ENCODE measurements at places on chromosomes 4 and X.

DNA sequence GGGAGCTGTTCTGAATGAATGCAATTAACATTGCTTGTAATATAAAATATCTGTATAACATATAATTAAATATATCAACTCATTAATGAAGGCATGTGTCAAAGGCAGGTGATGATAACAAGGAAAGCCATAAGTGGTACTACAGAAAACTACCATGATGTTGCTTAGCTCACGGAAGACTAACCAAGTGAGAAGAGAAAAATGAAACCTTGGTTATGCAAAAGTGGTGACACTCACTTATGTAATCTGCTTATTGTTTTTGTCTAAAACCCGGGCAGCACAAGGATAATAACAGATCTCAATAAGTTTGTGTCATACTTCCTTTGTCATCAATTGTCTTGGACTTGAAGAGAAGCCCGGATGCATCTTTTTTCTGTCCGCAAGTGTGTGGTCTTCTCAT is 156.4 kb downstream of the HS6ST2 start:
- DNase-seq, result no peak

DNA sequence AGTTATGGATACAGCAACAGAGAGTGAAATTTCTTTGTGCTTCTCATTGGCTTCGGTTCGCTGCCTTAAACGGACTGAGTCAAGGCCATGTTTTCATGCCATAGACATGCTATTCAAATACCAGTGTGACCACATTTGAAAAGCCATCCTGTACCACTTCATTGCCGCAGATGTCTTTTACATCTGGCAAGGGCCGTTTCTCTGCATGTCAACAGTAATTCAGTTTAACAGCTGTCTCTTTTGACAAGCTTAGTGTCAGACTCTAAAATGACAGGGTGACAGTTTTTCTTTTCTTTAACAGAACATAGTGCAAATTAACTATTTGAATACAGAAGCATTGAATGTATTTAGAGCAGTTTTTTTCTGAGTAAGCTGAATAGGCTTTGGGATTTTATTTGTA is 362.2 kb upstream of the POU3F4 start:
- DNase-seq, result no peak

- no peak for DNase-seq
These were observed 372.0 kb upstream of the GATB start for GRCh38 chr4:152132776-152133175.

GRCh38 chr4:180512801-180513475 is 1730.3 kb upstream of the TENM3 start:
- no peak for DNase-seq

- no peak for DNase-seq
These were observed 47.6 kb downstream of the ADD1 start for GRCh38 chr4:2891294-2891693.

- DNase-seq, result no peak
These were observed 11.2 kb upstream of the RNF4 start for GRCh38 chr4:2457481-2458295.

- DNase-seq, result peak; percentile 41
These were observed 32.9 kb upstream of the STX18 start for GRCh38 chr4:4574792-4575191.

- no peak for DNase-seq
These were observed 96.4 kb upstream of the HS3ST1 start for GRCh38 chr4:11525085-11525484.

DNA sequence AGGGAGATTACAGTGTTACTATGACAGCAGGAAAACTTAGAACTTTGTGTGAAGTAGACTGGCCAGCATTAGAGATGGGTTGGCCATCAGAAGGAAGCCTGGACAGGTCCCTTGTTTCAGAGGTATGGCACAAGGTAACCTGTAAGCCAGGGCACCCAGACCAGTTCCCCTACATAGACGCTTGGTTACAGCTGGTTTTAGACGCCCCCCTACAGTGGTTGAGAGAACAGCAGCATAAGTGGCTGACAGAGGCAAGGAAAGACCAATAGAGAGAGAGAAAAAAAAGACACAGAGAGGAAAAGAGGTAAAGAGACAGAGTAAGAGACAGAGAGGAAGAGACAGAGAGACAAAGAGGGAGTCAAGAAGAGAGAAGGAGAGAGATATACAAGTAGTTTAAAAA is 144.5 kb downstream of the GC start:
- no peak for DNase-seq

All from CD14-positive monocyte (primary cell).